Skeletal muscle cell (primary cell): ENCODE measurements at places on chromosomes 7 and 10.

DNA sequence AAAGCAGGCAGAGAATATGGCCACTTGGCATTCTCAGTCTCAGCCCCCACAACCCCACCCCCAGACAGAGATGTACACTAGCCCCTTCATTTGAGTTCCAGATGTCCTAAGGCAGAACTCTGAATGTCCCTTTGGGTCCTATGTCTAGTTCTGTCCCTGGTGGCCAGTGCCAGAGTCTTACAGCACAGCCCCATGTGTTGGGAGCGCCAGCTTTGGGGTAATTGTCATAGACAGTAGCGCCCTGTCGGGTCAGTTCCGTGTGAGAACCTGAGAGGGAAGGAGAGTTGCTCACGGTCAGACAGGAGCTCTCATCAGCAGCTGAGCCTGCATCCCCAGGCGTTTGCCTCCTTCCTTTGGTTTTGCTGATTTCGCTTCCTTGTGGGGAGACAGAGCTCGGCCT is 94.9 kb upstream of the INSYN2A start:
- DNase-seq = no peak

DNA sequence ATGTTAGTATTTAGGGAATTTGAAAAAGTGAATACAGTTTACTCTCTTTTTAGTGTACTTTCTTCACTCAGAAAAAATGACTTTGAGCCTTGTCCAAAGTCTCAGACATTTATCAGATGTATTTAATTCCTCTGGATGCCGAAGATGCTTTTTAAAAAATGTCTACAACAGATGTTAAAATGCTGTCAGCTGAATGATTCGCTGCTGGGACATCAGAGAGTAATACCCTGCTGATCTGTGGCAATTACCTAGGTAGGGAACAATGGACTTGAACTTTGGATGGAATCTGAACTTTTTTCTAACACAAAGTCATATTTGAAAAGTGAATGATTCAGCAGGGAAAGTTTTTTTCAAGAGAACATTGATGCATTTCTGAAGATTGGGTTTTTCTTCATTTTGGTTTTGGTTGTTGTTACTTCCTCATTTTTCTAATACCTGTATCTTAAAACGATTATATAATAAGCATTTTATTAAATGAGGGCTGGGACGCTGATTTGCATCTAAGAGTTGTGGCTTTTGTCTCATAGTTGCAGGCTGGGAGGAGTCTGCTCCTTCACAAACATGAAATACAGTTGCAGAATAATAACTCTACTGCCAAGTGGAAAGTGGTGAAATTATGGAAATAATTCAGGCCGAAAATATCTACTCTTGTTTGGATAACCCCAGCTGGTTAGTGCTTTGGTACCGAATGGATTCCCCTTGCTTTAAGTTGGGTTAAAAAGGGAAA is 98.0 kb downstream of the SPAG6 start:
- DNase-seq = no peak

DNA sequence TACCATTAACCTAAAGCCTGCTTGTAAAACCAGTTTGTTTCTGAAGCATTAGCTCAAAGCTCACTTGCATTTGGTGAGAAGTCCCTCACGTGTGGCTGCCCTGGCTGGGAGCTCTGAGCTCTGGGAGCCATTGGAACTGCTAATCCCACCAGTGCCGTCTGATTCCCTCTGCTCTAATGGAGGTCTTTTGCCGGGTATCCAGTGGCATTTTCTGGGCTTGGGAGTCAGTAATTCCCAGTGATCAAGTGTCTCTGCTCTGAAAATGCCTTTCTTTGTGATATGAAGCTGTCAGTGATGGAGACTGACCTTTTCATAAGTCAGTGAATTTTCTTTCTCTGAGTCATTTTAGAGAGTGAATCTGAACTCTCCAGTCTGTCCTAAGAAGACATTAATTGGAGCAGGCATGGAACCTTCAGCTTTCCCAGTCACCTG is 36.9 kb upstream of the FAM20C start:
- no peak for DNase-seq

DNA sequence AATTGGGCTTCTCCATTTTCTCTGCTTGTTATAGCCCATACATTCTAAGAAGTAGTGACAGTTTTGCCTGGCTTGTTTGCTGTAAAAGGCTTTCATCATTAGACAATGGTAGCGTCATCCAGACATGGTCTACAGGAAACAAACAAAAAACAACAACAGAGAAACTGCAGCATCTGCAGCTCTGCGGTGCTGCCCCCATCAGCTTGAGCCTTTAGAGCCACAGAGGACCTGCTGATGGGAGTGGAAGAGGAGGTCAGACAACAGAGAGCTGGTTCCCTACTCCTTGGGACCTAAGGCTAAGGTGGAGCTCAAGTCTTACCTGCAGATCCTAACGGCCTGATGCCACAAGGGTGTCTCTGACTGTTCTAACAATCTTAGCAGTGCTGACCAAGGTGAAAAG is 3.1 kb downstream of the INA start:
- DNase-seq = no peak

DNA sequence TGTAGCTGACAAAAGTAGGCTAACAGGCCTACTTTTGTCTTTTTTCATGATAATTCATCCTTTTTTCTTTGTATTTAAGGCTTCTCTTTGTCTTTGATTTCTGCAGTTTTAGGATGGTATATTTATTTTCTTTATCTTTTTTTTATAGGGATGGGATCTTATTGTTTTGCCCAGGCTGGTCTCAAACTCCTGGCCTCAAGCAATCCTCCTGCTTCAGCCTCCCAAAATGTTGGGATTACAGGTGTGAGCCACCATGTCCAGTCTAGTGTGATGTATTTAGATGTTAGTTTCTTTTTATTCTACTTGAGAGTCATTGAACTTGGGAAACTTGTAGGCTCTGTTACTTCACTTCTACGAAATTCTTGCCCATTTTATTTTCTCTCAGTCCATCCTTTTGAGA is 35.4 kb downstream of the TRIM24 start:
- DNase-seq = no peak

DNA sequence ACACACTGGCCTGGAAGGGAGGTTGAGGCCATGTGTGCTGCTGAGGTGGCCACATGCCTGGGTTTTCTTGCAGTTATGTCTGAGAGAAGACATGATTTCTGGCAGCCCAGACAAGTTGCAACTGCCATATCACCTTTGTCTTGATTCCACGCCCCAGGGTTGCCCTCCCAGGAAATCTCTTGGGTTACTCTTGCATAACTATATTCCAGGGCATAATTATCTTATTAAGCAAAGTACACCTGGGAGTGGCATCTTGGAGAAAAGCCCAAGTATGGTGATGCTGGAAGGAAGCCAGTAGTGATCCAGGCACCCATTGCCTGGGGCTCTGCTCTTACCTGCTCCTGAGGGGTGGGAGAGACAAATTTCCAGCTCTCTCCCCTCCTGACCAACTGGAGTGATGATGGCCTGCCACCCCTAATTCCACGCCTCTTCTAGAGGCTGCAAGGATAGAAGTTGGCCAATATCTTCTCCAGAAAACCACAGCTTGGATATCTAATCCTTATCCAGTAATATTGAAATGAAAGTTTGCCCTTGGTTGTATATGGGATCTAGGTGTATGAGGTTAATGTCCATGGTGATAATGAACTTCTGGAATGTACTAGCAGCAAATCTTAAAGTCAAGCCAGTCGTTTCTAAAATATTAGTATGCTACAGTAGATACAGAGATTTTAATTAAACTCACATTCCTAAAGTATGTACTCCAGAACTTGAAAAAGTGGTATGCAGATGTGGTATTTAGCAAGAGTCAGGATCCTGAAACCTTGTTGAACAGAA is 5.0 kb downstream of the AKR1B10 start:
- no peak for DNase-seq

- DNase-seq = no peak
Observed at GRCh38 chr7:25399000-25399750, 170.9 kb upstream of the NPVF start.

- DNase-seq = no peak
Observed at GRCh38 chr7:2213551-2214215, 19.1 kb downstream of the MAD1L1 start.

DNA sequence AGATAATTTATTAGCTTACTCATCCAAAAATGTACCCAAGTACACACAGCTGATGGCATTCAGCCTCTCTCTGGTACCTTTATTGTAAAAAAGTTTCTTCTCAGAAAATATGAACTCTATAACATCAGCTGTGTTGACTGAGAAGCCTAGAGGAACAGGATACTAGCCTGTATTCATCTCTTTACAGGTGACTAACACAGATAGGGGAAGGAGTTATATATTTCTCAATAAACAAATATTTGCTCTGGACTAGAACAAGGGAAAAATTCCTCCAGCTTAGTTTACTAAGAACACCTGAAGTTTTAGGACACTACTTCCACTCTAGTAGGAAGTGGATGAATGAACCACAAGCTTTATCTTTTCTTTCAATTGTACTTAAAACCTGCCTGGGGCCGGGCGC is 67.8 kb downstream of the ZNF248 start:
- DNase-seq = no peak

- no peak for DNase-seq
Observed at GRCh38 chr10:81036257-81036656, 498.6 kb downstream of the SH2D4B start.

GRCh38 chr10:110067960-110068770 is 60.4 kb downstream of the ADD3 start:
- DNase-seq = no peak
